ENCODE measurements at places on chromosomes 5 and 9.

GRCh38 chr5:62547945-62548630 is 30.5 kb upstream of the LRRC70 start:
- DNase-seq = no peak

- no peak for DNase-seq
Measured at GRCh38 chr5:81553567-81554212, 159.8 kb upstream of the ACOT12 start.

GRCh38 chr5:155056644-155057269 is 43.2 kb downstream of the KIF4B start:
- DNase-seq = no peak

GRCh38 chr9:98790134-98790841 is 6.1 kb downstream of the ANKS6 start:
- no peak for DNase-seq

- peak; percentile 39 for DNase-seq
Measured at GRCh38 chr5:71974165-71974564, 133.1 kb upstream of the MAP1B start.

DNA sequence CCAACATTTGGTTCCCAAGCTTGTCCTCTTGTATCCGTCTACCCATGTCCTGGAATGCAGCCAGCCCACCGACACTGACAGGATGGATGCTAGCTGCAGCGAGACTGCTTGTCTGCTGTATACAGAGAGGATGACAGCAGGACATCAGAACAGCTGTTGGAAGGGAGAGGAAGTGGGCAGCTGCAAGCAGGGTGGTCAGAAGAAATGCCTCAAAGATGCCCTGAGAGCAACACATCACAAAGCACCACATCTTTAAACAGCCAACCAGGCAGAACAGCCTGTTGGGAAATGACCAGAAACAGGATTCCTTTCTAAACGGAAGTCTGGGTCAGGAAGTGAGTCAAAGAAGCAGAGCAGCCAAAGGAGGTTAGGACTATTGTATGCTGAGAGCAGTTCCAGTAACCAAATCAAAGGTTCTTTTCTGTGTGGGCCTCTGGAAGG is 219.1 kb downstream of the NDUFS4 start:
- DNase-seq = peak; percentile 78

DNA sequence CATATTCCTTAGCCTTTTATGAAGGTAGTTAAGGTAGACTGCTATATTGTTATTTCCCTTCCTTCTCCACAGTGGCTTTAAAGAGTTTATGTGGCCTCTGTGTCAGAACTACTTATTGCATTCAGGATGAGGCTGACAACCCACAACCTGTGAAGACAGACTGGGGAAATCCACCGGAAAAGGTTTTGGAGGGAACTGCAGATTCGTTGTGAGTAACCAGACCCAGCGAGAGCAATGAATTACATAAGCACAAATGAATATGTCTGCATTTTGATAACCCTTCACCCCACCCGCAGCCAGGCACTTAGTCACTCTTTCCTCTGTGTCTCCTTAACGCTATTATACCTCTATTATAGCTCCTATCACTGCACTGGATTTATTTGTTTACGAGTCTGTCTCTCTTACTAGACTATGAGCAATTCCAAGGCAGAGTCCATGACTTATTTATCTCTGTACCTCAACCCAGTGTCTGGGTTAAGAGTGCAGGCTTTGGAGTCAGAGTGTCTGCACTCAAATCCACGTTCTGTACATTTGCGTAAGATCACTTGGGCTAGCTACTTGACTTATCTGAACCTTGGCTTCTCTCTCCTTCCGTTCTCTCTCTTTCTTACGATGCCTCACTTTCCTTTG is 19.2 kb downstream of the KCTD16 start:
- peak; percentile 95 for DNase-seq

DNA sequence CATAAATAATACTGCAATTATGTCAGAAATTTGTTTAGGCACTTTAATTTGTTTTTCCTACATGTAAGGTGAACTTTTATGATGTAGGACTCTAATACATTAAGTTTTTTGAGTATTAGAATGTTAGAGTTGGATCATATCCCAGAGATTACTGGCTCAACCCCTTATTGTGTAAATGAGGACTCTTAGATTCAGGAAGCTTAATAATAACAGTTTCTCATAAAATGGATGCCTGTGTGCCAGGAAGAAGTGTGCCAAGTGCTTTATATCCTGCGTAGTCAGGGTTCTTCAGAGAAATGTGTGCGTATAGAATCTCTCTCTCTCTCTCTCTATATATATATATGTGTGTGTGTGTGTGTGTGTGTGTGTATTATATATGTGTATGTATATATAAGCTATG is 388.5 kb downstream of the CAAP1 start:
- DNase-seq = no peak

GRCh38 chr5:169702693-169703481 is 65.8 kb downstream of the DOCK2 start:
- peak; percentile 66 for DNase-seq

DNA sequence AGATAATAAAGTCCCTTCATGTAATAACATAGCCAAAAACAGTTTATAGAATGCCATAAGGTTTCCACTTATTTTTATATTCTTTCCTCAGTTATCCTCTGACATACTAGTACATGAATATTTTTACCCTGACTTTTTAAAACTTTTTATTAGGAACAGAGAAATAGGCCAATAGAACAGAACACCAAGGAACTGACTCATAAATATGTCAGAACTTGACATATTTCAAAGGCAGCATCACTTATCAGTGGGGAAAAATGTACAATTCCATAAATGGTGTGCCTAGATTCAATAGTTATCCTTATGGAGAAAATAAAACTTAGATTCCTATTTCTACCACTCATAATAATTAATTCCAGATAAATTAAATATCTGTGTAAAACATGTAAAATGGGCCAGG is 9.4 kb downstream of the STARD4 start:
- peak; percentile 66 for DNase-seq

GRCh38 chr9:28051559-28052503 is 478.6 kb upstream of the C9orf72 start:
- DNase-seq = no peak

- peak; percentile 83 for DNase-seq
Measured at GRCh38 chr9:15889555-15889954, 336.7 kb downstream of the CCDC171 start.

GRCh38 chr5:66945389-66946349 is 250.9 kb downstream of the CD180 start:
- peak; percentile 45 for DNase-seq

- peak; percentile 66 for DNase-seq
Measured at GRCh38 chr5:115626445-115626823, 598 bp upstream of the TMED7 start.

Measured in cardiac fibroblast (primary cell).